Activated naive CD8-positive, alpha-beta T cell treated with anti-CD3 and anti-CD28 coated beads, Interleukin-2, amount 50 U/mL, for 24 hours (primary cell): ENCODE measurements at places on chromosomes 3 and 15.

- no peak overlapping the region for H3K27ac ChIP-seq
- H3K4me3 ChIP-seq, result no peak overlapping the region
- peaks cover 36% of the 10 kb centered on the region for H3K4me1 ChIP-seq
- H3K27me3 ChIP-seq, result no peaks in the 10 kb centered on the region
- DNase-seq, result no peak
- H3K36me3 ChIP-seq, result no peaks in the 10 kb centered on the region
Observed at GRCh38 chr3:114408736-114409670, 115.2 kb downstream of the TIGIT start.

DNA sequence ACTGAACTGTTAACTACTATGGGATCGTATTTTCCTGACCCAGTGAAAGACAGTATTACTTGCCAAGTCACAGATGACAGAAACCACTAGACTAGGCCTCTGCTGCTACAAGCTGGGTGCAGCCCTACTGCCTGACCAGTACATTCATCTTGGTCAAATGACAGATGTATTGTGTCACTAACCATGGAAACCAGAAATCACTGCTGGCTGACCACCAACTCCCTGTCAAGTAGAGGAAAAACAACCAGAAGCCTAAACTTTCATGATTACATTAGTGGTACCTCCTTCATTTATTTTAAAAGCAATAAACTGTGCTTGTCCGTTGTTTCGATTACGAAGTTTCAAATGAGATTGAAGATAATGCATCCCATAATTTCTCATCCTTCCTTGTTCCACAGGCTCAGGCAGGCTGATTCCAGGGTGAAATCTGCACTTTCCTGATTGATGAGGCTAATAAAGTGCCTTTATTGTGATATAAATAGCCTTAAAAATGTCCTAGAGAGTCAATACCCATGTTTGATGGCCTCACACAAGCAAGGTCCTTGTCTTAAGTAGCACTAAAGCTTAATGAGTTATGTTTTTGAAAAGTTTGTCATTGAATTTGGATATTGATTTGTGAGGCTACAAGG is 309.7 kb downstream of the LSAMP start:
- DNase-seq, result no peak
- no peaks in the 10 kb centered on the region for H3K27me3 ChIP-seq
- H3K36me3 ChIP-seq, result no peaks in the 10 kb centered on the region
- H3K4me3 ChIP-seq, result no peak overlapping the region

GRCh38 chr3:65277798-65278197 is 590.0 kb upstream of the ADAMTS9 start:
- H3K4me1 ChIP-seq, result no peaks in the 10 kb centered on the region
- no peak overlapping the region for H3K4me3 ChIP-seq
- no peaks in the 10 kb centered on the region for H3K27me3 ChIP-seq
- H3K27ac ChIP-seq, result no peak overlapping the region
- no peak for DNase-seq

DNA sequence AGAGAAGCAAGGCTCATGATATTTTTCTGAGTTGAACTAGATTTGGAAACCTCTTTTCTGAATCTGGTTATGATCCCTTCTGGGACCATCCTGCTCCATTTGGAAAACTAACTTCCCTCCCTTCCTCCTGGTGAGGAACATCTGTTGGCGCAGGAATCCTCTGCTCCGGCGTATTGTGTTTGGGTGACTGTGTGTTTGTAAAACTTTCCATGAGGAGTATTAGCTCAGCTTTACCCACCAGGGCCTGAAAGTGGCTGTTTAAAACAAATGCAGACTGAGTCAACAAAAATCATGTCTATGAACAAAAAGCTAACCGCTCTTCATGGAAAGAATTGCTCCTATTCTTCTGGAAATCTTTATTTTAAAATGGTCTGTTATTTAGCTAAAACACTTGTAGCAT is 17.7 kb downstream of the STARD9 start:
- peaks cover 1% of the 10 kb centered on the region for H3K4me1 ChIP-seq
- no peak overlapping the region for H3K27ac ChIP-seq
- H3K36me3 ChIP-seq, result peaks cover 4% of the 10 kb centered on the region
- no peaks in the 10 kb centered on the region for H3K27me3 ChIP-seq

GRCh38 chr3:77799278-77799677 is 759.4 kb downstream of the ROBO2 start:
- H3K36me3 ChIP-seq, result no peaks in the 10 kb centered on the region
- H3K27ac ChIP-seq, result no peak overlapping the region
- H3K4me1 ChIP-seq, result no peaks in the 10 kb centered on the region

GRCh38 chr3:41117398-41117870 is 81.9 kb upstream of the CTNNB1 start:
- peaks cover 25% of the 10 kb centered on the region for H3K4me1 ChIP-seq
- peak; percentile 86 for DNase-seq
- H3K36me3 ChIP-seq, result no peaks in the 10 kb centered on the region
- no peaks in the 10 kb centered on the region for H3K27me3 ChIP-seq

- no peak overlapping the region for H3K27ac ChIP-seq
- DNase-seq, result no peak
- no peaks in the 10 kb centered on the region for H3K27me3 ChIP-seq
- H3K36me3 ChIP-seq, result no peaks in the 10 kb centered on the region
- no peak overlapping the region for H3K4me3 ChIP-seq
- H3K4me1 ChIP-seq, result no peaks in the 10 kb centered on the region
Observed at GRCh38 chr3:181329024-181329423, 339.5 kb upstream of the DNAJC19 start.

DNA sequence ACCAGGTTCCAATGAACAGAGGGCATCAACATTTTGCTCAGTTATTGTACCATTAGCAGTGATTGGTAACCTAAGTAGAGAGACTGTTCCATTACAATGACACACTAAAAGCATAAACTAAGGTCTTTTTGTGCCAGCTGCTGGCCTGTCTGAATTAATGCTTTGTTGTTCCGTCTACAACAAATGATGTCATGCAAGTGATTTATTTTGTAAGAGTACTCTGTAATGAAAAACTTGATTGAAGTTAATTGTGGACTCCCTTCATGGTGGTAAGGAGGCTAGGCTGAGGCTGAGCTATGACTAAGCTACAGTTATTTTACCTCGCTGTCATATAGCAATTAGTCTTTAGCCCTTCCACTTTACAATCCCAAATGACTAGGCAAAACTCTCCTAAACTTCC is 23.2 kb downstream of the RCN2 start:
- no peaks in the 10 kb centered on the region for H3K27me3 ChIP-seq
- peaks cover 6% of the 10 kb centered on the region for H3K4me1 ChIP-seq
- no peak overlapping the region for H3K4me3 ChIP-seq
- no peak for DNase-seq
- no peak overlapping the region for H3K27ac ChIP-seq
- H3K36me3 ChIP-seq, result peaks cover 6% of the 10 kb centered on the region

GRCh38 chr15:39680868-39681267 is 100.0 kb downstream of the THBS1 start:
- no peaks in the 10 kb centered on the region for H3K27me3 ChIP-seq
- H3K4me3 ChIP-seq, result no peak overlapping the region
- DNase-seq, result no peak
- H3K27ac ChIP-seq, result no peak overlapping the region
- H3K36me3 ChIP-seq, result no peaks in the 10 kb centered on the region

GRCh38 chr3:140706360-140706759 is 28.5 kb downstream of the TRIM42 start:
- H3K27me3 ChIP-seq, result no peaks in the 10 kb centered on the region
- H3K4me1 ChIP-seq, result no peaks in the 10 kb centered on the region
- H3K27ac ChIP-seq, result no peak overlapping the region

GRCh38 chr3:196207833-196208607 is 3.2 kb downstream of the ZDHHC19 start:
- peak overlapping the region; percentile 75 for H3K4me3 ChIP-seq
- peaks cover 6% of the 10 kb centered on the region for H3K27me3 ChIP-seq
- no peak overlapping the region for H3K27ac ChIP-seq
- H3K4me1 ChIP-seq, result peaks cover 15% of the 10 kb centered on the region

DNA sequence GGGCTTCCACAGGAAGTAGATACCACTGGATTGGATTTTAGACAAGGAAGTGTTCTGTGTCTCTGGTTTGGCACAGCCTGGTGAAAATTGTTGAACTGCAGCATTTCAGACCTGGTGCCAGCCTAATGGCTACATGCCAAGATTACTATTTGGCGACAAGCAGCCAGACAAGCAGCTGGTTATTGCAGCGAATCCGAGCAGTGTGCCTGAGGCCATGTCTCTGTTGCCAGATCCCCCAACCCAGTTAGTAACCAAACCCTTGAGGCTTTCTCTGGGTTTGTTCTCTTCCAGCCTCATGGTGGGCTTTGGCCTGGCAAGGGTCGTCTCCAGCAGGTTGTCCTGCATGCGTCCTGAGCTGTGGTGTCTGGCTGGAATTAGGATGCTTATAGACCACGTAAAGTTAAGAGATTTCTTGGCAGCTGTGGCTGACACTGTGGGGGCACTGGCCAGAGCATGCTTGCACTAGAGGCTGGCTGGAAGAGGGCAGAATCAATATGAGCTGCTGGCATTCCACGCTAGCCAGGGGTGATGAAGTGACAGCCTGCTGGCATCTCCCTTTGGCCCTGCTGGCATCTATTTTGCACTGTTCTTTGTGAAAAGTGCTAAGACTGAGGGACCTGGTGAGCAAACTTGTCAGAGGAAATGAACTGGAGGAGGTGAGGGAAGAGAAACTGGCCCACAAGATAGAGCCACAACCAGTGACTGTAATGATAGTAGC is 172.6 kb downstream of the RBMS3 start:
- no peak overlapping the region for H3K4me3 ChIP-seq
- H3K27me3 ChIP-seq, result no peaks in the 10 kb centered on the region
- H3K4me1 ChIP-seq, result no peaks in the 10 kb centered on the region
- no peaks in the 10 kb centered on the region for H3K36me3 ChIP-seq
- no peak overlapping the region for H3K27ac ChIP-seq
- DNase-seq, result no peak

- H3K36me3 ChIP-seq, result no peaks in the 10 kb centered on the region
- no peak overlapping the region for H3K4me3 ChIP-seq
- no peaks in the 10 kb centered on the region for H3K4me1 ChIP-seq
- no peak for DNase-seq
- H3K27me3 ChIP-seq, result no peaks in the 10 kb centered on the region
- H3K27ac ChIP-seq, result no peak overlapping the region
Observed at GRCh38 chr3:178200316-178200715, 335.9 kb upstream of the KCNMB2 start.

DNA sequence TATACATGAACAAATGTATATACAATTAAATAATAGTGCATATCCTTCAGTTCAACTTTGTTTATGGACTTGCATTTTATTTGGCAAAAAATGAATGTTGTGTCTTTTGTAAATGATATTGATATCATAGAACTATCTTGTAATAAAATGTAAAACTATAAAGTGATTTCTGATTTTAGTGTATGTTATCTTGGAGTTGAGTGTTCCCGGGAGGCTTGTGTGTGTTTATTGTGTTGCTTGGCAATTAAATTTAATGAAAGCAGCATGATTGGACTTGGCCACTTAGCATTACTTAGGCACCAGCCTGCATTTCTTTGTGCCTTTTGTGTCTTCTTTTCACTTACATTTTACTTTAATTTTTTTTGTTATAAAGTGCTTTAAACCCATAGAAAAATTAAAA is 10.6 kb downstream of the ARHGEF26 start:
- peaks cover 6% of the 10 kb centered on the region for H3K27me3 ChIP-seq
- no peak overlapping the region for H3K27ac ChIP-seq
- DNase-seq, result no peak
- H3K36me3 ChIP-seq, result no peaks in the 10 kb centered on the region
- no peaks in the 10 kb centered on the region for H3K4me1 ChIP-seq
- H3K4me3 ChIP-seq, result no peak overlapping the region

DNA sequence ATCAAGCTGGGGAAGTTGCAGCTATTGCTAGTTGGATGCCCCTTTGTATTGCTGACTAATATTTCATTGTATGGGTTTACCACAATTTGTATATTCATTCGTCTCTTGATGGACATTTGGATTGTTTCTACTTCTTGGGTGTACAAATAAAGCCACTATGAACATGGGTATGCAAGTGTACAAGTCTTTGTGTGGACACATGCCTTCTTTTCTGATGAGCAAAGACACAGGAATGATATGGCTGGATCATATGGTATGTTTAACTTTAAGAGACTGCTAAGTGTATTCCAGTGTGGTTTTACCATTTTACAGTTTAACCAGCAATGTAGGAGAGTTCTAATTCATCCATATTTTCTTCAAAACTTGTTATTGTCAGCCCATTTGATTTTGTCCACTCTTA is 32.2 kb downstream of the NECTIN3 start:
- no peak for DNase-seq
- peaks cover 3% of the 10 kb centered on the region for H3K36me3 ChIP-seq

GRCh38 chr3:4416961-4417360 is 50.1 kb downstream of the SUMF1 start:
- no peaks in the 10 kb centered on the region for H3K27me3 ChIP-seq
- no peak overlapping the region for H3K4me3 ChIP-seq
- H3K4me1 ChIP-seq, result peaks cover 32% of the 10 kb centered on the region
- H3K27ac ChIP-seq, result no peak overlapping the region
- no peak for DNase-seq

DNA sequence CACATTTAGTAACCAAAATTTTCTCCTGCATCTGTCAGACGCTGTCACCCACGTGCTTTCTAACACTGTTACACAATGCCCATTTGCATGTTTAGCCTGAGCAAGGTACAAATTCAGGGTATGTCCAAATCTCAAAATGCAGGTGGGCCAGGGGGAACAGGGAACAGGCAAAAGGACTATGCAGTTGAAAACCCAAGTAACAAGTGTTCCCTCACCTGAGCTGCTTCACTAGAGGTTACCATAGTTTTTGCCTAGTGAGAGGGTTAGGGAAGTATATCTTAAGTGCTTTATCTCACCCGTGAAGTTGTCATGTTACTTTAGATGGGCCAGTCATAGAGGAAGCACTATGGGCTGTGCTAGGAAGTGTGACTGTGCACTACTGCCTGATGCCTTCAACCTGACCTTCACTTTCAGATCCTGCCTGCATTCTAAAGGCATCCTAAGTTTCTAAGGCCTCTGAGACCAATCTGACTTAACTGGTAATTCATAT is 6.0 kb upstream of the TMEM87A start:
- H3K4me3 ChIP-seq, result no peak overlapping the region
- H3K4me1 ChIP-seq, result peaks cover 17% of the 10 kb centered on the region
- peaks cover 5% of the 10 kb centered on the region for H3K36me3 ChIP-seq
- H3K27ac ChIP-seq, result no peak overlapping the region

DNA sequence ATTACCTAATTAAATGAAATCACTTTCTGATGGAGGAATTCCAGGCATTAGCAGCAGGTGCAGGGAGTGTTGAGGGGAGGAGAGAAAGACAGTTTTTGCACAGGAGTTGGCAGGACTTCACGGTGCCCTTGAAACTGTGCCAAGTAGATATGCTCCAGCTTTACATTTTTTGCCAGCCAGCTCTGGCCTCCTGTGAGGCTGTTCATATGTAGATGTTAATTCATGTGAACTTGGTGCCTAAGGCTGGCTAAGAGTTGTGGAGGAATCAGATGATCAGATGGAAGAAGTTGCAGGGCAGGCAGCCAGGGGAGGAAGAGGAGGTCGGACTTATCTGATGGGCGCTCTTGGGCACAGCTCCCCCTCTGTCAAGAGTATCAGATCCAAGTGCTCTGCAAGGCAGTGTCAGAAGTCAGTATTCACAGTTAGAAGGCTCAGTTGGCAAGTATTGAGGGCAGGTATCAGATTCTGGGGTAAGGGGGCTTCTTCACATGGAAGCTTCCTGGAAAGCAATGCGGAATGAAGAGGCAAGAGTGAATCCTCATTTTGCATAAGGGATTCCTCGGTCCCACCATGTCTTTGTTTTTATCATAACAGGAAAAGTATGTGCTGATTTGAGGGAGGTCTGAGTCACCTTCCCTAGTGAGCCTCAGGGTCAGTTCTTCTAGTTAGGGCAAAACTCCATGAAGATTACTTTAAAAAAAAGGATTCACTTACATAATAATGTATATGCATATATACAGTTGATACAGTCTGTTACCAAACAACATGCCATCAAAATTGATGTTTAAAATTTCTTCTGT is 172.6 kb upstream of the UMPS start:
- H3K27ac ChIP-seq, result no peak overlapping the region
- H3K36me3 ChIP-seq, result no peaks in the 10 kb centered on the region
- H3K4me3 ChIP-seq, result no peak overlapping the region
- H3K27me3 ChIP-seq, result peaks cover 35% of the 10 kb centered on the region
- H3K4me1 ChIP-seq, result peaks cover 2% of the 10 kb centered on the region
- DNase-seq, result no peak
